ENCODE measurements at places on chromosomes 4 and X.

DNA sequence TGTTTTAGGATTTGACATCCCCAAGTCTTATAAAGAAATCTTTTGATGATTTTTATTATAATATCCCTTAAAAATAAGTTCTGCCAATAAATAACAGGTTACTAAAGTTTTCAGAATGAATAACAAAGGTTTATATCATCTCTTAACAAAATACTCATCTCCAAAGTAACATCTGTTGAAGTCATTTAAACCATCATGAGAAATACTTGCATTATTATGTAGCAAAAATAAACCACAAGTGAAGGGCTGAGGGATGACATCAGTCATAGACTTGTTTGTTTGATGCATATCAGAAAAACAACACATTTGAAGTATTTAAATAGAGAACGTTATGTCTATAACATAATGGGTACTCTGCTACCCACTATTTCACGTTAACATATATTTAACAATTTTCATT, 114.9 kb downstream of the SPOCK3 start:
- DNase-seq: no peak

DNA sequence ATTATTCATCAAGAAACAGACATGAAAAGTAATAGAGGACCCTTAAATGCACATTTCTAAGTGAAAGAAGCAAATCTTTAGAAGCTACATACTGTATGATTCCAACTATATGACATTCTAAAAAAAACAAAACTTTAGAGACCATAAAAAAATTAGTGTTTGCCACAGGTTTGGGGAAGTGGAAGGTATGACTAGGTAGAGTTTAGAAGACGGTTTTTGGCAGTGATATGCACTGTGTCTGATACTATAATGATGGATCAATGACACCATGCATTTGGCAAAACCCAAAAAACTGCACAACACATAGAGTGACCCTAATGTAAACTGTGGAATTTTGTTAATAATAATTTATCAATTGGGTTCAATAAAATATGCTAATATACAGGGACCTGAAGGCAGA, 54.5 kb downstream of the LCORL start:
- no peak for DNase-seq

- DNase-seq: no peak
Observed at GRCh38 chr4:54581807-54582206, 76.0 kb upstream of the KIT start.

- DNase-seq: no peak
Observed at GRCh38 chrX:115233497-115234455, at the start of gene LRCH2. TSS of gene LRCH2 (minus strand) at chrX:115234096. CDS start at chrX:115234041, 55 bp downstream.

DNA sequence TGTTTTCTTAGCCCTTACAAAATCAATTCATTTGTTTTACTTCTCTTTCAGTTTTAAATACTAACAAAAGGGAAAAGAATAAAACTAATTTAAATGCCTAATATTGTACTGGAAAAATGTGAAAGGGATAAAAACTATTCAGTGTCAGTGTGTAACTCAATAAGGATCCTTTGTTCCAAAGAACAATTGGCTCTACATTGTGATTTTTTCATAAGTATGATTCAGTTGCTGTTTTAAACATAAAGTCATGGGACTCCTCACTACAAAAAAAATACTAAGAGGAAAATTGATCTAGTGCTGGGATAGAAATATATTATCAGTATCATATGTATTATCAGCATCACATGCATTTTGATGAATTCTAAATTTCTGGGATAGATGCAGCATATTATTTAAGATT, 199.4 kb upstream of the TRAM1L1 start:
- DNase-seq: no peak

DNA sequence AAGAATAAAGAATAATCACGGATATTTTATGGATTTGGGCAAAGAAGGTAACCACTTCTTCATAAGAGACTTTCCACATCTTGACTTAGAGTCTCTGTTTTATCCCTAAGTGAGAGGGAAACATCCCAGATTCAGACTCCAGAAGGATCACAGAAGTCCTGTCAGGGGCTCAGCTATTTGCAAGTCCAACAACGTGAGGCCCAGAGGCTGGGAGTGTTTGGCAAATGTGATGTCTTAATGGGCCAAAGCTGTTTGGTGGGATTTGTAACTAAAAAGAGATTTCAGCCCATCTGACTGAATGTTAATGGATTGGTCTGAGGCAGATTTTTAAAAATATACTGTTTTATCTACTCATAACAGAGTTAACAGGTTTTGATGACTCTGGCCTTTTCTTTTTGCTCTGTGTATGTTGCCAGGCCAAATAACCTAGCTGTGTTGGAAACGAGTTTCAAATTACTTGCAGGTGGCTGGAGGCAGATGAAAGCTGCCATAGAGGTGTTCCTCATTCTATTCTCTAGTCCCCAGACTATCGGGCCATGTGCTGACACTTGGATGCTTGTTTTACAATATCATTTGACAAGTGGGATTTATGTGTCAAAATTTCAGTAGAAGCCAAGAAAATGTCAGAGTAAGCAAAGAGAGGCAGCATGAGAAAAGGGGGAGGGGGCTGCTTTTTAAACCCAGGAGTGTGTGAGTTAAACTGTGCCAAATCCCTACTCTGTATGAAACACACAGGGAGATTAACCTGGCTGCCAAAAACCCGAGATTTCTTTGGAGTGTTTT, 330.9 kb downstream of the DCHS2 start:
- no peak for DNase-seq

DNA sequence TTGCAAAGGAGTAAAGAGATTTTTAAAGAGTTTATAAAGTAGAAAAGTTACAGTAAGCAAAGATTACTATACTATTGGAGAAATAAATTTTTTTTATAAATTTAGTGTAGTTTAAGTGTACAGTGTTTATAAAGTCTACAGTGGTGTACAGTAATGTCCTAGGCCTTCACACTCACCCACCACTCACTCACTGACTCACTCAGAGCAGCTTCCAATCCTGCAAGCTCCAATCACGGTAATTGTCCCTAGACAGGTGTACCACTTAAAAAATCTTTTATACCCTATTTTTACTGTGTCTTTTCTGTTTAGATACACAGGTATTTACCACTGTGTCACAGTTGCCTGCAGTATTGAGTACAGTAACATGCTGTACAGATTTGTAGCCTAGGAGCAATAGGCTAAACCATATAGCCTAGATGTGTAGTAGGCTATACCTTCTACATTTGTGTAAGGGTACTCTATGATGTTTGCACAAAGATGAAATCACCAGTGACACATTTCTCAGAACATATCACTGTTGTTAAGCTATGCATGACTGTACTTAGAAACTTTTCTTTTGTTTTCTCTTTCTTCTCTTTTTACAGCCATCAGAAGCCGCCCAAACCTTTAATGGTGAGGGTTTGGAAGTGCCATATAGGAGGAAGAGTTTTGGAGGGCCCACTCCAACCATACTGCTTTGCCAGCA, 11.8 kb upstream of the SH3RF1 start:
- DNase-seq: no peak

- DNase-seq: no peak
Observed at GRCh38 chr4:145047151-145047550, 50.8 kb downstream of the ANAPC10 start.

- DNase-seq: no peak
Observed at GRCh38 chr4:114512595-114513295, 85.9 kb upstream of the UGT8 start.

GRCh38 chr4:31016322-31017061, 296.3 kb downstream of the PCDH7 start:
- no peak for DNase-seq

DNA sequence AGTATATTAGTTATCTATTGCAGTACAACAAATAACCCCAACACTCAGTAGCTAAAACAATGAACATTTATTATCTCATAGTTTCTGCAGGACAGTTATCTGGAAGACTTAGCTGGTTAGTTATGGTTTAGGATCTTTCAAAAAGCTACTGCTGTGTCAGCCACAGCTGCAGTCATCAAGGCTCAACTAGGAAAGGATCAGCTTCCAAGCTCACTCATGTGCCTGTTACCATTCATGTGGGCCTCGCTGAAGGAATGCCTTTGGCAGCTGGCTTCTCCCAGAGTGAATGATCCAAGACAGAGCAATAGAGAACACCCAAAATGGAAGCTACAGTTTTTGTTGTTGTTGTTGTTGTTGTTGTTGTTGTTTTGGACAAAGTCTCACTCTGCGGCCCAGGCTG, 13.5 kb upstream of the PRSS48 start:
- DNase-seq: no peak

- DNase-seq: no peak
Observed at GRCh38 chrX:46676399-46677356, 82.2 kb downstream of the SLC9A7 start.

DNA sequence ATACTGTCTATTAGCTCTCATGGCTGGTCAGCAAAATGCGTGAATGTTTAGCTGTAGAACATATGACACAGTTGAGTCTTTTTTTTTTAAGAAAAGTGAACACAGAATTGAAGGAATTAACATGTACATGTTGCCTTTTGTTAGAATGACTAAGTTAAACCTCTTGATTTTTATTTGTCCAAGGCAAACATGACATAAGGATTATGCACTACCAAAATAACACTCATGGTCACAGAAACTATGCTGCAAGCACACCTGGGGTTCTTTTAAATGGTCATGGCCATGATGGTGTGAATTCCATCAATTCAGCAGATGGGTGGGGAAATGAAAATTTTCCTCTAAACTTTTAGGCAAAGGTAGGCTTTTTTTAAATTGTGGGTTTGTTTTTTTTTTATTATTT, 80.1 kb upstream of the CXCL13 start:
- DNase-seq: no peak
